ENCODE measurements at places on chromosomes 3 and 15.

- DNase-seq, result peak; percentile 8
Observed at GRCh38 chr3:94069194-94069813, 6.4 kb downstream of the NSUN3 start.

- no peak for DNase-seq
Observed at GRCh38 chr3:29064085-29064484, 216.8 kb upstream of the RBMS3 start.

GRCh38 chr15:90829942-90830440 lies 38.4 kb upstream of the FURIN start:
- no peak for DNase-seq

GRCh38 chr3:148646126-148646665 lies 51.5 kb upstream of the AGTR1 start:
- DNase-seq, result no peak

DNA sequence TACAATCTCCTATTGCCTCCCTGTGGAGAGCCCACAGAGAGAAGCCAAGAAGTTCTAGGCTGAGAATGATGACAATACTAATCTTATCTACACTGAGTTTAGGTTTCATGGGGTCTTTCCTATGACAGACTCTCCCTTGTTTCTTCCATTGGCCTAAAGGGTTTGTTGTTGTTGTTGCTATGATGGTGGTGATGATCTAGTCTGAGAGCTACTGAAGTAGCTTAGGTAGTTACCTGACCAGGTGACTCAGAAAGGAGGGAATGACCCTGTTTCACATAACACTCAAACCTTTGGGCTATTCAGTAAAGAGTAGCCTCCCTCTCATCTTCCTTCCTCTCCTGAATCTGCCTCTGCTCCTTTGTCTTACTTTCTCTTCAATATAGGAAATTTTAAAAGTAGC lies 170.2 kb downstream of the GMNC start:
- DNase-seq, result no peak

- no peak for DNase-seq
Observed at GRCh38 chr3:47359323-47359722, 21.5 kb upstream of the PTPN23 start.

GRCh38 chr3:46922426-46922825 lies 44.9 kb downstream of the PTH1R start:
- no peak for DNase-seq

GRCh38 chr3:143525408-143525807 lies 322.9 kb downstream of the SLC9A9 start:
- DNase-seq, result no peak

- DNase-seq, result no peak
Observed at GRCh38 chr3:75983111-75983510, 197.8 kb upstream of the ZNF717 start.

DNA sequence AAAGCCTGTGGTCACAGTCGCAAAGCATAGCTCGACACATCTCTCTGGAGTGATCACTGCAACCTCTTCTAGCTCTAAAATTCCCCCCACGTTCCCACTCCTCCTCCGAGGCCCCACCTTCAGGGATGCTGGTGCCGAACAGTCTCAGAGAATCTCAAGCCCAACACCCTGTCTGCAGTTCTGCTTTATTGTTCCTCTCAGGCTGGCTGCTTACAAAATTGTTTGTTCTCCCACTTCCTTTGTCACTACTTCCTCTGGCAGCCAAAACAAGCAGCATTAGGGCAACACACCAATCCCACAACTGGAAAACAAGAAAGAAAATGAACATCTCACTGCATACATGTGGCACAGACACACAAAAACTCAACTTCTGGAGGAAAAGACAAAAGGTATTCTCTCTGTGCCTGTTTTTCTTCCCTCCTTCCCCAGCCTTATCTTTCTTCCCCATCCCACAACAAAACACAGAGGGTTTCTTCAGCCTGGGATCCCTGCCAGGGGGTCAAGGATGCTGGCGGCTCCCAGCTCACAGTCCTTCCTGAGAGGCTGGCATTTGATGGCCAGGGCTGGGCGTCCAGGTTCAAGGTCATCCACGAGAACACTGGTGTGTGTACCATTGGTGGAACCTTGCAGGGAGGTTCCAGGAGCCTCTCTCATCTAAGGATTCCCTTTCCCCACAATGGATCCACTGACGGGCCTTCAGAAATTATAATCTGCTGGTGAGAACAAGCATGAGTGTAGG lies 108.4 kb downstream of the TMCO5A start:
- no peak for DNase-seq

DNA sequence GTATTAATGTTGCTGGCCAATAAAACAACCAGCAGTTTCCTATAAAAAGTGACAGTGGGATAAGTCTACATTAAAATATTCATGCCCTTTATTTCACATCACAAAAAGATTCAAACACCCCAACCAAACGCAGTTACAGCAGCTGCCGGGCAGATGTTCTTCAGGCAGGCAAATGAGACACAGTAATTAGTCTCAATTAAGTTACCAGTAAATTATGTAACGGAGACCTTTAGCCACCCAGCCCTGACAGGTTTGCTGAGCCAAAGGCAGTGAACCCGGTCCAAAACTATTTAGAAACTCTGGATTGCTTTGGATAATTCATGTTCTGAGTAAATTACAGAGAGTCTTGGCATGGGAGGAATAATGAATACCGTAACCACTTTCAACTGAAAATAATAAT lies 289.2 kb upstream of the LYSMD4 start:
- DNase-seq, result no peak

GRCh38 chr15:98853617-98854420 lies 153.8 kb downstream of the PGPEP1L start:
- no peak for DNase-seq

GRCh38 chr3:152508705-152509104 lies 240.0 kb downstream of the MBNL1 start:
- DNase-seq, result no peak

DNA sequence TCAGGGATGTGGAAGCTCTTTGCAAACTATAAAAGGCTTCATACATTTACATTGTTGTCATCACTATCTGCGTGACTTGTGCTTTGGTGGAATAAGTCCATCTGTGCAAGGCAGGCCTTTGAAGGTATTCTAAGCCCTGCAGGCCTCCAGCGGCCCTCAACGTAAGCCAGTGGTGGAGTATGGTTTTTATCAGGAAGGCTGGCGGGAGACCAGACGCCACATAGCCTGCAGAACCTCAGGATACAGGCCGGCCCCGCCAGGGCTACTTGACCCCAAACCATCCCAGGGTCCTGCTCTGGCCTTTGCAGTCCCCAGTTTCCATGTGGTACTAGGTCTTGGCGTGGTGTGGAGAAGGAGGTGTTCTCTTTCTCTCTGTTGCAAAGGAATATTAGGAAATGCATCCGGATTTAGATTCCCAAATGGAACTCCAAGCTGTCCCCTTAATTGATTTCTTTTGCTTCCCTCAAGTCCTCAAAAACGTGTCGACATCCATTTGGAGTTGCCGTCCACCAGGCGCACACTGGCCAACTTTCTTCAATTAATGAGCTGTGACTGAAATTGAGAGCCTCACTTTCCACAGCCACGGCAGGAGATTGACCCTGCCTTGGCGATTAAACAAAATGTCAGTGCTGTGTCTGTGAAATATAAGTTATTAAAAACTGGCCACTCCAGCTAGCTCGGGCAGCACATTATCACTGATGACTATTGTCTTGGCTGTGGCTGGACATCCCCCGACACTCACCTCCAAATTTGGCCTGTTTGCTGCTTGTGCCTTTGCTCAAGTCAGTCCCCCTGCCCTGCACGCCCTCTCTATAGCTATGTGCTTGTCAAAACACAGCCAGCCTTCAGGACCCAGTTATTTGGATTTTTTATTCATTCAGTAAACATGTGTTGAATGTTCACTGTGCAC lies 239.8 kb upstream of the TLE3 start:
- DNase-seq, result no peak

- no peak for DNase-seq
Observed at GRCh38 chr3:189122526-189123205, 49.1 kb upstream of the TPRG1 start.

DNA sequence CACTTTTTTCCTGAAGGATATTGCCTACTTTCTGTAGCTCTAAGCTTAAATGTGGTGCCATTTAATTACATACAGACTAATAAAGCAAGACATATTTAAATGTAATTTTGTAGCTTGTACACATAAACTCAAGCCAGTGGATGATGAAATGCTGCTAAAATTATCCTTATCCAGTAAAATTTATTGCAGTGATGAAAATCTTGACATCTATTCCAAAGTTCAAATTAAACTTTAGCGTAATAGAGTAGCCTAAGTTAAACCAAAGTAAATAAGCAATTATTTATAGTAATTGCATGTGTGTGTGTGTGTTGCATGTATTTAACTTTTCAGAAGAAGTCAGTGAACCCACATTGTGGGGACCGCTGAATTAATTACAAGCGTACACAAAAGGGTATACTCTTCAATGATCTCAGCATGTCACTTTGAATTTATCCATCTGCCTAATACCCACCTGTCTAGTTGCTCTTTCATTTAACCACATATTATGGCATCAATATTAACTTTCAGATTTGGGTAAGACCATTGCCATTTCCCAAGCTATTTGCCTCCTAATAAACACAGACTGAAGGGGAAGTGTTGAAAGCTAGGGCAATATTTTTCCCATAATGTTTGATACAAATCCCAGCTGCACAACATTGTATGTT lies 85.0 kb downstream of the MECOM start:
- no peak for DNase-seq

DNA sequence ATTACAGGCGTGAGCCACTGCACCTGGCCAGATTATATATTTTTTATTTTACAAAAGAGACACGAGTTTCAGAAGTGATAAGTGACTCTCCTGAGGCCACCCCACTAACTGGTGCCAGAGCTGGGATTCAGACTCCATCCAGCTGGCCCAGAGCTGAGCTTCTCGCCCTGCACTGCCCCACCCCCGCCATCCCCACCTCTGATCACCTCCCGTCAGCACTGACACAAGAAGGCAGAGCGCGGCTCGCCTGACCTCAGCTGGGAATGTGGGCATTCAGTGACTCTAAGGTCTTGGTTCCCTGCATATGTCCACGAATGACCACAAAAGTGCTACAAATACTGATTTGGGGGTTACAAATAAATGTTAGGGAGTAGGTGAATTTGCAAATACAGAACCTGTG lies 56.1 kb upstream of the GALNT15 start:
- DNase-seq, result peak; percentile 4

- DNase-seq, result no peak
Observed at GRCh38 chr3:98692787-98693473, 70.2 kb upstream of the ST3GAL6 start.

DNA sequence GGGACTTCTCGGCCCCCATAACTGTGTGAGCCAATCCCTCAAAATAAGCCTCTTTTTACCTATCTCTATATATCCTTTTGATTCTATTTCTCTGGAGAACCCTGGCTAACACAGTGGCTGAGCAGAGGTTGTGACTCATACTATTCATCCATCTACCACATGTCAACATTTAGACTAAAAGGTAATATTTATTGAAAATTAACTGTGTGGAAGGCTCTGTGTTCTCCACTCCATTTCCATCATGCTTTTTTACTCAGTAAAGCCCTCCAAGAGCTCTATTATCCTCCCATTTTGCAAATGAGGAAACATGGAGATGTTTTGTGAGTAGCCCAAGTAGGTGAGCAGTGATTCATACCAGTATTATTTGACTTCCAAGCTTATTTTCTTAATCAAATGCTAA lies 217.9 kb upstream of the DCBLD2 start:
- DNase-seq, result no peak

- DNase-seq, result no peak
Observed at GRCh38 chr3:5580826-5581225, 393.3 kb downstream of the EDEM1 start.

DNA sequence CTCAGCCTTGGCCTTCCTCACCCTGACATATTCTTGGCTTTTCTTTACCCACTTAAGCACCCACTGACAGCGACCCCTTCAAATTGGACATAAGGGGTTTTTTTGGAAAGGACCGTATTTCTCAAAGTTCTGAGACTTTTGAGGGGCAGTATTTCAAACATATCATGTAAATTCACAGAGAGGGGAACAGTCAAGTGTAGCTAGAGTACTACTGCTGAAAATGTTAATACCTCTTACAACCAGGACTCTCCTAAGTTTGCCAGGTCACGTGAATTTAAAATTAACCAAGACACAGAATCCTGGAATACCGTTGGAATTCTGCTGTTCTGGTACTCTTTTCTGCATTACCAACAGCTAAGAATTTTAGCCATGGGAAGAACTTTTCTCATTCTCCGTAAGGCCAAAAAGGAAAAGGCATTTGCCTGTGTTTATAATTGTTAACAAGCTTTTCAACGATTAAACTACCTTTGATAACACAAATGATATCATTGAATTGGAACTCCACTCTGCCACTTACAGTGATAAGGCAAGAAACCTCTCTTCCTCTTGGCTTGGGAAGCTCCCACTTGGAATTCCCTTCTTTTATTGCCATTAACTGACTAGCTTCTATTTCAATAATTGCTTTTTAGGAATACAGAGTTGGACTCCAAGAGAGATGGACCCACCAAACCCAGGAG lies 597 bp upstream of the GBE1 start:
- DNase-seq, result no peak

GRCh38 chr15:85974348-85974705 lies 105.3 kb upstream of the AGBL1 start:
- no peak for DNase-seq

GRCh38 chr15:31266712-31267111 lies 59.9 kb upstream of the KLF13 start:
- no peak for DNase-seq

DNA sequence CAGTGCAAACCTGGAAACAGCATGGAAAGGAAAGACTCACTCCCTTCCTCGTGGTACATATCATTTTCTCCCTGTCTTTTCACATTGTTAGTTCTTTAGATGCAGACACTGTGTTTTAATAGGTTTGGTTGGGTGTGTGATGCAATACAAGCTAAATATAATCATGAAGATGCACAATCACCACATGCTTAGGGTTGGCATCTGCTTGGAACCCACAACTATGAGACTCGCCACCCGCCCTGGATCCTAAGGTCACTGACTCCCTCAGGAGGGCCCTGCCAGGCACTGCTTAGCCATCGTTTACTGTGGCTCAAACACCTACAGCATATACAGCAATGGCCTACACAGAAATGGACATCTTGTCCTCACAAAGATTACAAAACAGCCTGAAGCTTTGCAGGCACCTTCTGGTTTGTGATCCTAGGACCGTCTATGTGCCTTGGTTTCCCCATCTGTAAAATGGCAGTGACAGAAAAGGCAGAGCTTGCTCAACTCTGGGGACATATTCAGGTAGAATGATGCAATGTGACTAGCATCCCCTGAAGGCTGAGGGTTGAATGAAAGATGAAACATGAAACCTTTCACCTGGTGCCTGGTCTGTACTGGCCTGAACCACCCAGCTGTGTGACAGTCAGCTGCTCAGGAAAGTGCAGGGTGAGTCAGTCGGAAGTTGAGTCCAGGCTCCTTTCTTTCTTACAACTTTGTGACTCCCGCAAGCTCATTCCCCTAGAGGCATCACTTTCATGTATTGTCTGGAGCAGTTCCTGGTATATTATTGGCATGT lies 123.6 kb upstream of the PFN2 start:
- DNase-seq, result peak; percentile 60

GRCh38 chr15:58308742-58309355 lies 122.9 kb upstream of the LIPC start:
- no peak for DNase-seq

DNA sequence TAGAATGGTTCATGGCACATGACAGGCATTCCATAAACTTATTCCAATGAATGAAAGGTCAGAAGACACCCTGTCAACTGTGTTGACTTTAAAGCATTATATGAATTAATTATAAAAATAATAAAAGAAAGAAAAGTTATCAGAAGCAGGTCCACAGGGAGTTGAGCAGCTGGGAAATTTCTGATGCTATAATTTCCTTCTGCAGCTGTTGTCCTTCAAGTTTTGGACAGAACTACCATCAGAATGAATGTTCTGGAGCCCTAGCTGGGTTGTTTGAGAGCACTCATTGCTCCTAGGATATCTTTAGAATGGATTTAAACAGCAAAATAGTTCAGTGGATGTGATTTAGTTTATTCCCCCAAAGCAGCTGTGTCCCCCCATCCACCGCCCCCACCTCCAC lies 232.4 kb upstream of the PROK2 start:
- DNase-seq, result no peak
